Stimulated activated CD4-positive, alpha-beta T cell treated with anti-CD3 and anti-CD28 coated beads, Interleukin-2, amount 100 ng/mL, for 24 hours (primary cell): ENCODE measurements at places on chromosomes 1 and 21.

DNA sequence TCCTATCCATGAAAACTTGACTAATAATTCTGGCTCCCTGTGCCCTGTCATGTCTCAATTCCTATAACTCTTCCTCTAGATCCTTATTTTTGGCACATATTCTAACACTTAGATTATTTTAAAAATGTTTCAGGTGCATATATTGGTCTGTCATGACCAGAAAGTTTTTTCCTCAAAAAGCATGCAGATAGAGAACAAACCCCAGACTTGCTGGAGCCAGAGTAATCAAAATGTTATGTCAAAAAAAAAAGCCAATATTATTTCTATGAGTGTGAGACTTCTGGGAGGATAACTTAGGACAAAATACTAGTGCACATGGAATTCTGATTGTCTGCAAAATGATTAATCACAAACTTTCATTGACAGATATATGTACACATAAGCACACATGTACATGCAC is 135.1 kb upstream of the MROH9 start:
- DNase-seq: no peak

- no peak for DNase-seq
These were observed 29.7 kb downstream of the TSHB start for GRCh38 chr1:115059316-115059715.

DNA sequence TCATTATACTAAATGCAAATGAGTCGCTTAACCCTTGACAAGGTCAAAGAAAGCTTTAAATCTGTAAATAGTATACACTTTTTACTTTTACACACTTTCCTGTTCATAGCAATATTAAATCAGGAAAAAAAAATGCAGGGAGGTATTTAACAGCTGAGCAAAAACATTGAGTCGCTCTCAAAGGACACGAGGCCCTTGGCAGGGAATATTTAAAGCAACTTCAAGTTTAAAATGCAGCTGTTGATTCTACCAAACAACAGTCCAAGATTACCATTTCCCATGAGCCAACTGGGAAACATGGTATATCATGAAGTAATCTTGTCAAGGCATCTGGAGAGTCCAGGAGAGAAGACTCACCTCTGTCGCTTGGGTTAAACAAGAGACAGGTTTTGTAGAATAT is 62.7 kb downstream of the CAPN2 start:
- no peak for DNase-seq

- DNase-seq: no peak
These were observed 5.7 kb upstream of the OR14A16 start for GRCh38 chr1:247829656-247830055.

GRCh38 chr1:229452956-229453801 is 19.3 kb upstream of the ACTA1 start:
- DNase-seq: no peak

- no peak for DNase-seq
These were observed 13.7 kb upstream of the ANGPTL7 start for GRCh38 chr1:11175461-11175860.

DNA sequence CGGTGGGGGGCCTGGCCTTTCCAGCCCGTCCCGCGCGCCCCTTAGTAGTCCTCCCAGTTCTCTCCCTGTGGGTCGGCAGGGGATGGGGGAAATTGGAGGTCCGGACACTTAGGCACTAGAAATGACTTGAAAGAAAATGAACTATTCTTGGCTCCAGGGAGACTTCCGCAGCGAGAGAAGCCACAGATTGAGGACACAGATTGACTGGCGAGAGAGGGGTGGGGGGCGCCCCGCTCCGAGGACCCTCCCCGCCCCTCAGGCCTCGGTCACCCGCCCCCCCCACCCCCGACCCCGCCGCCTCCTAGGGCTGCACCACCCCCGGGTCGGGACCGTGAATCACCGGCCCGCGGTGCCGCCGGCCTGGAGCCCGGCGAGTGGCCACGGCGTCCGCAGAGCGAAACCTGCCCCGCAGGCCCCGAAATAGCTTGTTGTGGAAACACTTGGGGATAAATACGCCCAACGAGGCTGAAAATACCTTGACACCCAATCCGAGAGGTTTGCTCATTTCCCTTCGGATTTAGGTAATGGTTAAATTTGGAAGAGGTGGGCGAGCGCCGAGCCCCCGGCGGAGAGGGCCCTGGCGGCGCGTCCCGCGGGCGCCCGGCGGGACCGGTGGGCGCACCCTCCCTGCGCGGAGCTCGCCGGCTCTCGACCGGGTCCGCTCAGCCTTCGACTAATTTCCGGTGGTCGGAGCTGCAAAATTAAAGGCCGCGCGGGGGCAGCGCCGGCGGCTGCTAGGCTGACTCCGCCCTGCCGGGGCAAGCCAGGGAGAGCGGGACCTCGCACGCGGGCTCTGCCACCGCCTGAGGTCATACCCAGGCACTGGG is at the start of gene GFI1:
Gene GFI1, minus strand, starts transcription at position 675 of the 827 bp plus-strand sequence. CDS start 3,438 bp downstream, outside the sequence.
- DNase-seq: peak; percentile 77

DNA sequence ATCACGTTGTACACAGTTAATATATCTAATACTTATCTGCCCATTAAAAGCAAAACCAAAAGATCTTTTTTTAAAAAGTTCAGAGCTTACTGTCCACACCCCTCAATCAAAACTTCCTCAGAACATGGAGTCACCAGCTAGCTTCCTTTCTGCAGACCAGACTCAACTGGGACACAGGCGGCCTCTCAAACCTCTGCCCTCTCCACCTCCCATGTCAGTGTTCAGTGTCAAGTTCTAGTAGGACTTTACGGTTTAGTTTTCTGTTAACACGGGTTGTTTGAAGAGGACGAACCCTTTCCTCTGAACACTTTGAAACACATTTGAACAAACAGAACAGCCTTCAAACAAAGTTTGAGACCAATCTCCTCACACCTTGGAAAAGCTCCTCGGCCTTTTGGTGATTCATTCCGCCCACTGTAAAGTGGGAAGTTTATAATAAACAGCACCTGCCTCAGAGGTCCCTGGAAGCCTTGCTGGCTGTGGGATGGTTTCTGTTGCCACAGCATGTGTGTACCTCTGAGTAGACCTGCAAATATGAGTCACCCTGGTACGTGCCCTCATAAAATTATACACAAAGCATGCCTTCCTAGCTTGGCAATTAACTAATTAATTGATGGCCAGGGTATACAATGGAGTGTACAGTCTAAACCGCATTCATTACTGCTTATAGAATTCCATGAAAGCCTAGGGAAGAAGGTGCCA is 48.4 kb upstream of the SIPA1L2 start:
- DNase-seq: no peak

DNA sequence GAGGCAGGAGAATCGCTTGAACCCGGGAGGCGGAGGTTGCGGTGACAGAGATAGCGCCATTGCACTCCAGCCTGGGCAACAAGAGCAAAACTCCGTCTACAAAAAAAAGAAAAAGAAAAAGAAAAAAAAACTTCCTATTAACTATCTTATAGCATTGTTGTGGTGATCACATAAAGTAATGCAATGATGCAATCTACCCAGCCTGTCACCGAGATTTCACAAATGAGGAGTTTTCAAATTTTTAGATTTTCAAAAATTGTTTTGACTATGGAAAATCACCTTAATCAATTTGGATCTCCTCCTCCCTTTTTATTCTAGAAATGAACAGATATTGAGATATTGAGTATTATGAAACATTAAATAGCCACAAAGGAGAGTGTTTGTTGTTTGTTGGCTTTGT is 8.0 kb downstream of the FMO5 start:
- no peak for DNase-seq

DNA sequence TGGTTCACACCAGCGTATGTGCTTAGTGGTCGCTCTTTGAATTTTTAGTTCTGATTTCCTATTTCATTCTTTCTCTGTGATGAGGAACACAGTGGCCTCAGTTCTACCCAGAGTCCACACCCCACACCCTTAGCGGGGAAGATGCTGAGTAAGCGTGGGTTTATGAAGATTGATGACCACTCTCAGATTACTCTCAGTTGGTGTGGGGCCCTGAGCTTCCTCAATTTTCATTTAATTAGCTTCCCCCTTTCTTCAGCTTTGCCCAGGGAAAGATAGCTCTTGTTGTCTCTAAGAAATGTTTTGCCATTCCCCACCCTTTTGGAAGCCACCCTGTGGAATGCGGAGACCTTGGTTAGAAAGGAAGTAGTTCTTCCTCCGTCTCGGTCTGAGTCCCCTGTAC is 299.9 kb upstream of the PROX1 start:
- no peak for DNase-seq

DNA sequence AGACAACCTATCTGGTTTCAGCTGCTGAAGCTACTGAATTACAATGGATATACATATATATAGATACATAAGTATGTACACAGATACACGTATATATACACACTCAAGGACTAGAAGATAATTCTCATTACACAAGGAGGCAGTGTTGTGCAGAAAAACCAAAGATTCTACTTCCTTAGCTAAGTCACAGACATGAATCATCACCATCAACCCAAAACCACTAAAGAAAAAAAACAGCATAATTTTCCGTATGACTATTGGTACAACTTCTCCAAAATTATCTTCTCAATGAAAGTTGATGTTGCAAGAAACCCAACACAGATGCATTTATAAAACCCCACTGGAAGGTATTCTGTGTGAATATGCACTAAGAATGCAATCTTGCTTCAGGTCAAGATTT is 36.8 kb upstream of the RPF1 start:
- DNase-seq: no peak

DNA sequence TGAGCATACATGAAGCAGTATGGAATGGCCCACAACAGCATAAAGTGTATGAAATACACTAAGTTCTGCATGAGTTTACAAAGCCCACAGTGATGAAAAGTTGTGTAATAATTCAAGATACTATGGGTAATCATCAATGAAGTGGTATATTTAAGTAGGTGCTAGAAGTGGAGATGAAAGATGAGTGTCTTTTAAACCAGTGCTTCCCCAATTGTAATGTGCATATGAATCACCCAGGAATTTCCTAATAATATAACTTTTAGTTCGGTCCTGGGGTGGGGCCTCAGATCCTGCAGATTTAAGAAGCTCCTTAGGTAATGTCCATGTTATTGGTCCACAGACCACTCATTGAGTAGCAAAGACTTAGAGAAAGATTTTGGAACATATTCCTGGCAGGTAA is 184.9 kb downstream of the DUSP10 start:
- DNase-seq: no peak

DNA sequence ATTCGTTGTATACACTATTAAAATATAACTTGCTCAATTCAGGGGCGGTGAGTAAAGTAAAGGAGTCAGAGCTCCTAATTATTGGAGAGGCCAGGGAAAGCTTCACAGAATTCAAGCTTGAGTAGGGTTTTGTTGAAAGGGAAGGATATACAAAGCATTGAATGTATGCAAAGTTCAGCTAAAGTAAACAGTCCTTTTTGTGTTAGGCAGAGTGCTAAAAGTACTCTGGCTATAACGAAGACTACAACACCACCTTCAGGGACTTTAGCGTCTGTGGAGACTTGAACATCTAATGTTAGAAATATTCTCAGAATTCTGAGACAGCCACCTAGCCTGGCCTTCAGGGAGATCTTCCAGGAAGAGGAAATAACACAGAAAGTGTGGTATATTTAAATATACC is 1.1 kb downstream of the FALEC start:
- DNase-seq: no peak

- no peak for DNase-seq
These were observed 406.1 kb downstream of the PRDM2 start for GRCh38 chr1:14106126-14106525.

- DNase-seq: no peak
These were observed 86.5 kb downstream of the LACTBL1 start for GRCh38 chr1:22886211-22886610.

- no peak for DNase-seq
These were observed 15.5 kb downstream of the HSD3B2 start for GRCh38 chr1:119430486-119430885.

- no peak for DNase-seq
These were observed 37.3 kb downstream of the NENF start for GRCh38 chr1:212470059-212470458.

- no peak for DNase-seq
These were observed 23.3 kb upstream of the RXRG start for GRCh38 chr1:165468253-165468652.

DNA sequence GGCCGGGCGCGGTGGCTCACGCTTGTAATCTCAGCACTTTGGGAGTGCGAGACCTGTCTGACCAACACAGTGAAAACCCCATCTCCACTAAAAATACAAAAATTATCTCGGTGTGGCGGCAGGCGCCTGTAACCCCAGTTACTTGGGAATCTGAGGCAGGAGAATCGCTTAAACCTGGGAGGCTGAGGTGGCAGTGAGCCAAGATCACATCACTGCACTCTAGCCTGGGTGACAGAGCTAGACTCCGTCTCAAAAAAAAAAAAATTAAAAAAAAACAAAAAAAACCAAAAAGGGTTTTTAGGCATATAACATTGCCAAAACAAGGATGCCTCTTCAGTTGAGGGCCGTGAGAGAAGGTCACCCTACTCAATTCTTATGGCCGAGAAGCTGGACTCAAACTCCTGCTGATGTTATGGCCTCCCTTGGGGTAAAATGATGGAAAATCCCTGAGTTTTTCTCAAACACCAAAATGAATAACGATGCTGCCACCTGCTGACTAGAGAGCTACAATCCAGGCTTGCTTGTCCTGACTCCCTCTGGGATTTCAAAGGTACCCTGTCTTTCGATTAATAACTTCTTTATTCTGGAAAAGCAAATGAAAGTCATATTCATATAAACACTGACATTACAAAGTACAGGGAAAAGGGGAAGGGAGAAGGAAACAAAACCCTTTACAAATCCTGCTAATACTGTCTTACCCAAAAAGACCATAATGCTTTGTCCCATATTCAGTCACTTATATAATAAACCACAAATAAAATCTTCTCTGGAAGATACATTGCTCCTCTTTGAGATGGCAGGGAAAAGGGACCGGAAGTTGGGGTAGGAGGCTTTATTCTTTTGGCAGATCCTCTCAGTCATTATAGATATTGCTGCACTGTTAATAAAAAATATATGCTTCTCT is 10.7 kb downstream of the RAB42 start:
- peak; percentile 28 for DNase-seq

GRCh38 chr1:160206421-160207117 is 1.4 kb downstream of the PEA15 start:
- no peak for DNase-seq

DNA sequence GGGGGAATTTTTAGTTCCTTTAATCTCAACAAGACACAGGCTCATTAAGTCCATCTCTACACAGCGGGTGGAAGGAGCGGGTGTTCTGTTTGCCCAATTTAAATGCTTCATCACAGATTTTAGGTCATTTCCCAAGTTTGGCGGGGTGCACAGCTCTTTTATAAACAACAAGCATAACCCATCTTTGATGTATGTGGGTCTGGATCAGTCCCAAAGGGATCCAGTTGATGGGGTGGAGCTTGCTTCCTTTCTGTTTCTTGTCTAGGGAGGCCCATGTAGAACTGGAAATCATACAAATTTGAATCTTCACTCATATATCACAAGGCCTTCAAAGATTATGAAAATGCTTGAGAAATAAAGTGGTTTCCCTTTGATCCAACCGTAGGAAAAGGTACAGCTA is 140.5 kb upstream of the C8B start:
- no peak for DNase-seq
